Activated CD4-positive, alpha-beta memory T cell treated with anti-CD3 and anti-CD28 coated beads for 36 hours (primary cell): ENCODE measurements at places on chromosomes 2 and 18. TPM values are rescaled to one million over a fixed set of nuclear protein-coding genes. Genes with fewer than 3 reads are reported as not detected.

DNA sequence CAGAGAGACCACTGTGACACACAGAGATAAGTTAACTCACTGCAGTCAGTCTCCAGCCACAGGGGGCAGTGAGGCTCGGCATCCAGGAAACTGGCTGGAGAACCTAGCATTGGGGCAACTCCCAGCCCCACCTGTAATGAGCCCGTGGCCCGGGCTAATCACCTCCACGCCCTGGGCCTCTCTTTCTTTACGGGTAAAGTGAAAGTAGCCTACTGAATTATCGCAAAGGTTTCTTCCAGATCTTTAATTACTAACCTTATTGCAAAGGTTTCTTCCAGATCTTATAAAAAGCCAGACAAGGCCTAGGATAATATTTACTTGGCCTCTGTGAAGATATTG, 45.7 kb upstream of the ACAA2 start:
- DNase-seq: no peak

GRCh38 chr2:210860276-210860675, 303.9 kb downstream of the CPS1 start:
- no peak for DNase-seq

DNA sequence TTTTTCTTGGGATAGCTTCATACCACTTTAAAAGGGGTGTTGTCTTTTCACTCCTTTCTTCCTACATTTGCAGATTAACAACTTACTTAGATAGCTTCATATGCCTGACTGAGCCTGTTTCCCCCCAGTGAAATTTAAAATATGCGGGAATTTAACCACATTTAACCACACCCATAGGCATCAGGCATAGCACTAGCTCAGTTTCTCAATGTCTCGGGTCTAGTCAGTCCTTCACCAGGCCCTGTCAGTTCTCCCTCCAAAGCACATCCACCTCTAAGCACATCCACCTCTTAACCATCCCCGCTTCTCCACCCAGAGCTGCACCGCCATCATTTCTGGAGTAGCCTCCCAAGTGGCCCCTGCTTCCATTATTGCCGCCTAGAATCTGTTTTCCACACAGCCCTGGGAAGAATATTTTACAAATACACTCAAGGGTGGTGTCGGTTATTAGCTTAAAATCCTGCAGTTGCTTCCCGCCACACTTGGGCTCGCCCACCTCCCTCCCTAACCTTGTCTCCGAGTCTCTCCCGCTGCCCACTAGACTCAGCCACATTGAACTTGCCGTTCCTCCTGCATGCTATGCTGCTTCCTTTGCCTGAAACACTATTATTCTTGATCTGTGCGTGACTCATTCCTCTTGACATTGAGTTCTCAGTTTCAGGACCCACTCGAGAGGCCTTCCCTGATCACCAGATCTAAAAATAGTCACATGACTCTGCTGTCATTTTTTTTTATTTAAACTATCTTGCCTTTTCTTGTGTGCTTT, 68.3 kb downstream of the SPTBN1 start:
- peak; percentile 43 for DNase-seq

- no peak for DNase-seq
Observed at GRCh38 chr18:57801761-57802212, 1.3 kb downstream of the ATP8B1 start.

DNA sequence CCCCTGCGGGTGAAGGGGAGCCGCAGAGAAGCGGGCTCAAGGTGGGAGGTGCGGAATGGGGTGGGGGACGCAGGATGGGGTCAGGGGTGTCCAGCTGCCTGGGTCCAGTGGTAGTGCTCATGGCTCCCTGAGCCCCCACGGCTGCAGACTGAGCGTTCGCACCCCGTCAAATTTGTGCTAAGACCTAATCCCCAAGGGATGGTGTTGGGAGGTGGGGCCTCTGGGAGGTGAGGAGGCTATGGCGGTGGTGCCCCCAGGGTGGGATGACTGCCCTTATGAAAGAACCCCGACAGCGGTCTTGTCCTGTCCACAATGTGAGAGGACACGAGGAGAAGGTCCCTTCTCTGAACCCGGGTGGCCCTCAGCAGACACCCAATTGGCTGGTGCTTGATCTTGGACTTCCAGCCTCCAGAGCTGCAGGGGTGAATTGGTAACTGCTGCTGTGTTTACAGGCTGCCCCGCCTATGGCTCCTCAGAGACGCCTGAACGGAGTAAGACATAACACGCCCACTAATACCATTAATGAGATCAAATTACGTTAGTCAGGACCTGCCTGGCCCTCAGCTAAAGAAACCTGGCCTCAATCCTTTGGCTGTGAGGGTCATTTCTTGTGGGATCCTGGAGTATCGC, 42.6 kb downstream of the PXDN start:
- DNase-seq: no peak

DNA sequence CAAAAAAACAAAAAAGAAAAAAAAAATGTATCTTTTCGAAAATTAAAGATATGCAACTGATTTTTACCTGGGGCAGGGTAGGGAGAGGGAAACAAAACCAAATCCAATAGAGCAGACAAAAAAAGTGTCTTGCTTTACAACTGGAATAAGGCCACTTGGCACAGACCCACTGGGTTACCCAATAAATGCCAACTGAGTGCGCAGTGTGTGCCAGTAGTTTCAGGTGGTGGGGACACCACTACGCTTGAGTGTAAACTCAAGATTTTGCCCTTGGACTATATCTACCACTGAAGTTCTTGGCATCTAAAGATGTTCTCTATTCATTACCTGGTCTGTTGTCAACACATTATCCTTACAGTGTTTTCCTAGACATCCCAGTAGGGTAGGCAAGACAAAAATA, 16.3 kb downstream of the VPS4B start:
- no peak for DNase-seq

DNA sequence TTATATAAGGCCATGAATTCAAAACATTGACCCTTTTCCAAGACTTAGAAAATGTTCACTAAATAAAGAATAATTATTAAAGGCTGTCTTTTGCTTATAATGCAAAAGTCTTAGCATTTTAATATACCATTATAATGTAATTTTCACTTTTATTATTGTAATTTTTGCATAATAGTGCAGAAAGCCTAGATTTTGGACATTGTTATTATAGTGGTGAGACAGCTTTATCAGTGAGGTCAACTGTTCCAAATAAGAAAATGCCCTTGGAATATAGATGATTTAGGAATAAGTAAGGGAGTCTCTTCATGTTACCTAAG, 56.6 kb downstream of the ATIC start:
- DNase-seq: no peak

- no peak for DNase-seq
Observed at GRCh38 chr18:5872886-5873285, 22.4 kb downstream of the TMEM200C start.

DNA sequence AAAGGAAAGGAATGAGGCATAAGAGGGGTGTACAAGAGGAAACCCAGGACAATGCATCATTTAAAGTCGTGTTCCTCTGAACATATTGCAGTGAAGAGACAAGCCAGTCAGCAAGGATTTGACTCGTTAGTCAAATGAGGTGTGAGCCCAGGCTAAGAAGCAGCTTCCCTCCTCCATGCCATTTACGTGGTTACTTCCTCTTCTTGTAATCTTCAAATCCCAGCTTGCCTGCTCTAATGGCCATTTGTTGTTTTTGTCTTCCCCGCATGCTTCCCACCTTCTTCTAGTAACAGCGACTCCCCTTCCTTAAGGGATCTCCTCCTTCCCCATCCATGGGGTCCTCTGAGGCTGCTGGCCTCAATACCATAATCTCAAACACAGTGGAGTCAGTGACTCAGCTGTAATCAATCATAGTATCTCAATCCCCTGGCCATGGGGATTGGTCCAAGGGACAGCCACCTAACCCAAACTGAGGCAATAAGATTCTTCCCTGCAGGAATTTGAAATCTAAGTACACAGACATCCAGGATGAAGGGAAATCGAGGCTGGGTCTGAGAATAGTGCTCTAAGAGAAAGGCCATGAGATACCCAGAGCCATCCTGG, 37.6 kb downstream of the SLC14A1 start:
- DNase-seq: no peak

- no peak for DNase-seq
Observed at GRCh38 chr2:77604953-77605929, 83.1 kb upstream of the LRRTM4 start.

GRCh38 chr2:222268311-222268990, 30.3 kb downstream of the PAX3 start:
- DNase-seq: no peak

DNA sequence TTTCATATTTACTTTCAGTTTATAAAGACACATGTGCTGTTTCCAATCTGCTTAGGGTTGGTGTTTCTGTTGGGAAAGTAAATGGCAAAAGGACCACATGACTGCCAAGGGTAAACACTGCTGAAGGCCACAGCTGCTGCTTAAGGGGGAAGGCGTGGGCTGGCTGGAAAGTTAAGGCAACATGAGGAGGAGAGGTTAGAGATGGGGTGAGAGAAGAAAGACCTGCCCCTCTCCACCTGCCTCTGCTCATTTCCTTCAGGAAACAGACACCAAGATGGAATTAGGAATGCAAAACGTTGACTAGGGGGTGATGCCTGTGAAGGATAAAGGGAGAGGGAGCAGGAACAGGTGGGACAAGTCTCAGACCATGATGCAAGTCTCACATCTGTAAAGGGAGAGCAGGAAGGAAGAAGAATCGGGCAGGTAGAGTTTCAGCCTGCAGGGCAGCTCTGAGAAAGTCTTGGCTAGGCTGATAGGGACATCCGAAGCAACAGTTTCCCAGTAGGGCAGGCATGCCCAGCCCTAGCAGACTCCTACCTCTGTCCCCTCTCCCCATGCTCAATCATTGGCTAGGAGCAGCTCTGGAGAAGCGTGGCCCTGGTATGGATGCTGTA, 86.0 kb downstream of the CDC42EP3 start:
- peak; percentile 59 for DNase-seq

The TTC31 gene
- 27.3 TPM for total RNA-seq

The PLEKHH2 gene
- total RNA-seq: 0.81 TPM

The GCG gene
- not detected for total RNA-seq

The PTCD3 gene
- total RNA-seq: 175 TPM

The RAB27B gene
- total RNA-seq: 0.22 TPM

The GDF7 gene
- 0.02 TPM for total RNA-seq

The ITGB6 gene
- total RNA-seq: not detected

The STARD6 gene
- not detected for total RNA-seq
